Esophagus muscularis mucosa (tissue), 4 donors: ENCODE measurements at places on chromosomes 6 and 20.

- no peak for DNase-seq
Measured at GRCh38 chr6:7042654-7043545, 64.9 kb upstream of the RREB1 start.

DNA sequence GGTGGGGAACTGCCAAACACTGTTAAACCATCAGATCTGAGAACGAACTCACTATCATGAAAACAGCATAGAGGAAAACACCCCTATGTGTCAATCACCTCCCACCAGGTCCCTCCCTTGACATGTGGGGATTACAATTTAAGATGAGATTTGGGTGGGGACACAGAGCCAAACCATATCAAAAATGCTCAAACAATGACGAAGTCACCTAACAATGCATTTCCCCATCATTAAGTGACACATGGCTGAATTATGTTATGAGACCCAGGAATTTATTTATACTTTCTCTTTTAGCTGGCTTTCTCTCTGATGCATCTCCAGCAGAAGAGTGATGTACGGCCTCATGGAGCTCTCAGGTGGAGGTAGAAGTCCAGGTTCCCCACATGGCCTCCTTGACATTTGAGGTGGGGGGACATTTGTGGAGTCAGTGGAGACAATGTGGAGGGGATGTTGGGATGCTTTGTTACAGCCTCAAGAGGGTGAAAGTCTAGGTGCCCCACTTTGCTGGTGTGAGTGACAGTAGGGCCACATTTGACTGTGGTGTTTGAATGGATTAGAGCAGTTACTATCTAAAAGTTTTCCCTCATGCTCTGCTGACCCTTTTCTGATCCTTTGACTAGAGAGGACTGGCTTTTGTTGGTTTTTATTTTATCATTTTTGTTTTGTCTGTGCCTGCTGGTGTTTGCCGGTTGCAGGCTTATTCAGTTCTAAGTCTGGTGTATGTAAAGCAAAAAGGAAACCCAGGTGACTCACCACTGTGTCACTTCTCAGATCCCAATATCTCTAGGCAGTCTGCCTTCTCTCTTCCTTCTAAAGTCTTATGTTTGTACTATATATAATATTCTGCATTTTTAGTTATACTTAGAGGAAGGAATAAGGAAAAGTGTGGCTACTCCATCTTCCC, 18.5 kb upstream of the DCBLD1 start:
- no peak for DNase-seq

DNA sequence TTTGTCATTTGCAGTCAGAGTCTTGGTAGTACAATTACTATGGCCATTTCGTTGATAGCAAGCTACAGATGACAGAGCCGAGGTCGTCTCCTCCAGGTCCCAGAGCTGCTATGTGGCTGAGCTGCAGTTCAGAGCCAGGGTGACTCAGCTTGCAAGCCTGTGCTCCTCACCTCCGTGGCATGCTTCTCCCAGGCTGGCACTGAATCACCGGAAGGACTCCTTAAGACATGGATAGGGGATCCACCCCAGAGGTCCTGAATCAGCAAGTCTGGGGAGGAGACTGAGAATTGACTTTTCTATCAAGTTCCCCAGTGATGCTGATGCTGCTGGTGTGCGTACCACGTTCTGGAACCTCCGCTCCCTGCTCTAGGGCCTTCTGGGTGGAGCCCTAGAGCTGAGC, 291.2 kb downstream of the CDH26 start:
- no peak for DNase-seq

DNA sequence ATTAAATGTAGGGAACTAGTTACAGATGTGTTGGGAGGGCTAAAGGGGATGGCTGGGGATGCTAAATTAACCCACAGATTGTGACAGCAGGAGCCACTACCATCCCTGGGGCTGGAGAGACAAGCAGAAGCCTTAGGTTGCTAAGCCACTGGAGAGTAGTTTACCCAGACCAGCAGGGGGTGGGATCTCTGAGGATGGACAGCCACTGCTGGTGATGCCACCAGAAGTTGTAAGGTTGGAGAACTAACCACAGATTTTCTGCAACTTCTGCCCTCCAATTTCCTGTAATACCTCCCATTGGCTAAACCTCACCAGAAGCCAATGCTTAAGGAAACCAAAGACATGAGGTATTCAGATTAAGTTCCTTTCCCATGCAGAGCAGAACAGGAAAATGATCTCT, 139.6 kb upstream of the NOX3 start:
- DNase-seq: no peak

DNA sequence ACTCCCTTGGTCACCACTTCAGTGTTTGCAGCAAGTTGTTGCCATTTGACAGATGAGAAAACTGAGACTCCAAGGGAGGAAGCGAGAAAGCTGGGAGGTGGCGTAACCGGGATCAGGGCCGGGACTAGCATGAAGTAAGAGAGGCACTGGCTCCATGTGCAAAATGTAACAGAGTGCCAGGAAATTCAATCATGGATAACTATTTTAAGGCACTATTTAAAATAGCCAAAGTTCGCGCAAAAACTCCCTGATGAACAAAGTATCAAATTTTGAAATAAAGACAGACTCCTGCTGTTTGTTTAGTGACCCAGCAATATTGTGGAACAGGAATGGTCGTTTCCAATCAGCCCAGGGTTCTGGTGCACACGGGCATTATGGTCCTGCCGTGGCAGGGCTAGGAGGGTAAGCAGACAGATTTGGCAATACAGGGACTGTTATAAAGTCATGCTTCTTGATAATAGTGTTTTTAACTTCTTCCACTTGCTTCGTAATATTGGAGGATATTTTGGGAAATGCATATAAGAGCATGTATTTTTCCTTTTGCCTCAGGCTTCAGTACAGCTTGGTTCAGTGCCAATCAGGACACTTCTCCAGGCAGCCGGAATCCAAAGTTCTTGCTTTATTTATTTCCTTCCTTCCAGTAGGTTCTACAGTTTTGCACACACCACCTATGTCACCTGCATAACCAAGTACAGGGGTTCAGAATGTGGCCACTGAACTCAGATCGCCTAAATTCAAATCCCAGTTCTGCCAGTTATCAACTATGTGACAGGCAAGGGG, 141.6 kb downstream of the EYA2 start:
- DNase-seq: no peak

DNA sequence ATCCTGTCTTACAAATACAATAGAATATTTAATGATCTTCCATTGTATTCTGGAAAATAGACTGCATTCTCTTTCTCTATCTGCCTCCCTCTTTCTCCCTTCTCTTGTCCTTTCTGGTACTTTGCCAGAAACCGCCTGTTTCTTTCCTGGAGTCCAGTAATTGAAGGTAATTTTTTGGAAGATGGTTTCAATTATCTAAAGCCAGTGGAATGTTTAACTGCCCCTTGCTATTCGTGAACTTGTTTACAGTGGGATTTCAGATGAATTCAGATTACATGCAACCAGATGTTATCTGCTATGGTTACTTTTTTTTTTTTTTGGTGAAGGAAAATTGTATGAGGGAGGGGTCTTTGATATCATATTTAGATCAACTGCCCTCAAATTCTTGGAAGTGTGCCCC, 655.5 kb upstream of the FLRT3 start:
- DNase-seq: no peak

DNA sequence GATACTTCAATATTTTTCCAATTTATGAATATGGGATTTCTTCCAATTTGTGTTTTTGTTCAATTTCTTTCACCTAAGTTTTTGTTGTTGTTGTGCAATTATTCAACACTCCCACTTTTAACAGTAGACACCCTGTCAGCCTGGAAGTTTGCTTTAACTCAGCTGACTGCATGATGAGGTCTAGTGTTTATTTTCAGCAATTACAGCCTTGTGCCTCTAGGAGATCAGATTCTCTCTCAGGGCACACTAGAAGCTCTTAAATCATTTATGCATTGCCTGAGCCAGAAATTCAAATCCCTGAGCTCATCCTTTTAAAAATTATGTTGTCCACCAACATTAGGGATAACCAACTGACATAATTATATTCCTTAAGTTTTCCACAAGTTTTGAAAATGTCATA, 85.7 kb downstream of the MRAP2 start:
- no peak for DNase-seq

DNA sequence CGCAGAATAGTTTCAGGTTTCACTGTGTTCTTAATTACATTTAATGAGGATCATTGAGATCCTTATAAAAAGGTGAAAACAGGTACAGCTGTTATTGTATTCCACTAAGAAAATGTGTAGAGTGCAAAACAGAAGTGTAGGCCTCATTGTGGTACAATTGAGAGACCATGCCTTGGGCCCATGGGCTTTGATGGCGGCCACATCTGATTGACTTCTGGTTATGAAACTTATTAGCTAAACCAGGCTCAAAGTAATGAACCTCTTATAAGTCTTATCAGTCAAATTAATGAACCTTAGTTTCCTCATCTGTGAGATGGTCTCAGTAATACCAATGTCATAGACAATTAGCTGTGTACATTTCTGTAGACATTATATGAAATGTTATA, 148.7 kb downstream of the ZDHHC14 start:
- DNase-seq: no peak

- peak; percentile 72 for DNase-seq
Measured at GRCh38 chr6:39102821-39103136, 12.2 kb downstream of the SAYSD1 start.

DNA sequence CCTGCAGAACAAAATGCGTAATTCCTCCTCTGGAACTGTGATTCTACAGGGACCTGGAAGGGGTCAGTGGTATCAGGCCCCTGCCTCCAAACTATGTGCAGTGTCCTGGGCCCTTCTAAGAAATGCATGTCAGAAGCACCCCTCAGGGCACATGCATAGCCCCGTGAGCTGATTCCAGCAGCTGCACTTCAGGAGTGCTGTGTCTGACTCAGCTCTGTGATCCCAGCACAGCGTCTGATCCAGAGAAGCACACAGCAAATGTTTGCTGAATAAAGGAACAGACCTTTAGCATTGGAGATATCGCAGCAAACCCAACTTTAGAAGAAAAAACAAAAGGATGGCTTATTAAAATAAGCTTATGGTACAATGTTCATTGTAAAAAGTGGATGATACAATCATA, 15.8 kb upstream of the MAFB start:
- no peak for DNase-seq

- no peak for DNase-seq
Measured at GRCh38 chr6:55875400-55875799, at the start of gene BMP5. Gene BMP5 (minus strand): TSS chr6:55875590. CDS start chr6:55874865, 725 bp downstream.

GRCh38 chr6:137925141-137925698, 58.2 kb downstream of the TNFAIP3 start:
- no peak for DNase-seq

- DNase-seq: no peak
Measured at GRCh38 chr20:59005523-59006166, 1.4 kb downstream of the CTSZ start.

DNA sequence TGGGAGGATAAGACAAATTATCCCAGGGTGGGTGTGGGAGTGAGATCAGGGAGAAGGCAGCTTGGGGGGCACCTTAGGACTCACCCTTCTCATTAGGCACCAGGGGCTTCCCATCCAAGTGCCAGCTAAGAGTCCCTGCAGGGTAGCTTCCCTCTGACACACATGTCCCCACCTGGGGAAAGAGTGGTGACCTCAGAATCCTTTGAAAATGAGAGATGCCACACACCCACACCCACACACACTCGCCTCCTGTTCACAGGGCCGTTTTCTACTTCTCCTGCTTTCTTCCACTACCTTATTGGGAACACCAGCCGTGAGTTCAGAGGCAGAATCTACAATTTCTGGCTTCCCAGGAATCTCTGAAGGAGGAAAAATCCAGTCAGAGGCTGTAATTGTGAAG, 1.0 kb downstream of the AGER start:
- no peak for DNase-seq

GRCh38 chr6:136501096-136501495, 49.1 kb downstream of the MAP7 start:
- DNase-seq: no peak

- no peak for DNase-seq
Measured at GRCh38 chr20:35603695-35604448, 11.8 kb upstream of the SPAG4 start.

DNA sequence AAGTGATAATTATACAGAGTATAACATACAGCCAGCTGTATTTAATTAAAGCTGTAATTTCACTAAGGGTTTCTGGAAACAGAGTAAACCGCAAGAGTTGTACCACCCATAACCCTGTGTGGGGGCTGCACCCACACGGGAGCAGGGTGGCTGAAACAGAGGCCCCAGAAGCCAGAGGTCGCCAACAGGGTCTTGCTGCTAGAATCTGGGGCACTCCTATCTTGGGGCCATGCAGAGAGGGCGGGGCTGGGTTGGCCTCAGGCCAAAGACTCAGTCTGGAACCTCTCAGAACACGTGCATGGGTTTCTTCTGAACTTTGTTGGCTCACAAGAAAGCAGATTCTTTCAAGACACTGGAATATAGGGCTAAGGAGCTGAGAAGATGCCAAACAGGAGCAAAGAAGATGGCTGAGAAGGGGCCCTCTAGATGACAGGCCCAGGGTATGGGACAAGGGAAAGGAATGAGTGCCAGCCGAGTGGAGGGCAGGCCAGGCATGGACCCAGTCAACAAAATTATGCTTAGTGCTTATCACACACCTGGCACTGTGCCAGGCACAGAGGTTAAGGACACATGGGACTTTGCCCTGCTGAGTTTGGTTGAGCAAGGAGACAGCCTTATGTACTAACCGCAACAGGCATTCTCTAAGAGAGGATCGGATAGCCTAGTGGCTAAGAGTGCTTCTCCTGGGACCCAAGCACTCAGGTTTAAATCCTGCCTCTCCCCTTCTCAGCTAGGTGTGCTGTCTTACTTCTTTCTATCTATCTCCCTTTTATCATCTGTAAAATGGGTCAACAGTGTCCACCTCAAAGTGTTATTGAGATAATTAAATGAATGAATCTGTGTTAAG, 96.6 kb upstream of the FOXP4 start:
- no peak for DNase-seq

DNA sequence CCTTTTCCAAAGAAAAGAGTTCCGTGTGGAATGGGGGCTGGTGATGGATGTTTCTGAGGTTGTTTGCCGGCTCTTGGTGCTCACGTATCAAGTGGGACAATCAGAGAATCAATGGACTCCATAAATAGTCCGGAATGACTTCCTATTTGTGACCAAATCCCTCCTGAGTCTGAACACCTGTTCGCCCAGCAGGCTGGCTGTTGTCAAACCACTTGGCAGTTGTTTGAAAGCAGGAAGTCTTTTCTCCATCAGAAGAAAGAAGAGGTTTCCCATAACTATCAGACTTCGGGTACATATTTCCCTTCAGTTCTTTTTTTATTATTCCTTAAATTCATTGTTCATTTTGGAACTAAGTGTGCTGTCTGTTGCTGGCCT, 154.7 kb upstream of the RIN2 start:
- no peak for DNase-seq
